Activated T-helper 1 cell treated with Interleukin-2 at 50 U/mL for 16 hours (primary cell): ENCODE measurements at places on chromosomes 4 and X.

DNA sequence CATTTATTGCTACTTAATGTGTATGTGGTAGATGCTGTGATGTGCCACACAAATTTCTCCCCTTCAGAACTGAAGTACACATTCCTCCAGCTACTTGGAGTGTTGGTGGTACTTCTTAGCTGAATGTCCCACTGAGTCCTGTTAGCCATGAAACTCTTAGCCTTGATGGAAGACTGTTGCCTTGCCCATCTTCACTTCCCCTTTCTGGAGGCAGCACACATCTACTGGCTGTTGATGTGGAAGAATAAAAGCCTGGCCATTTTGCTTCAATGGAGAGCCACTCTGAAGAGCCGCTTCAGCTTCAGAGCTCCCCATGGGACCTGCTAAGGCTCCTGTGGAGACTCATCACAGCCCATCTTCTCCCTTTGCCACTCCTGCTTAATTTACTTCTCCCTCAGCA lies 157.7 kb upstream of the PITX2 start:
- no peak for DNase-seq

DNA sequence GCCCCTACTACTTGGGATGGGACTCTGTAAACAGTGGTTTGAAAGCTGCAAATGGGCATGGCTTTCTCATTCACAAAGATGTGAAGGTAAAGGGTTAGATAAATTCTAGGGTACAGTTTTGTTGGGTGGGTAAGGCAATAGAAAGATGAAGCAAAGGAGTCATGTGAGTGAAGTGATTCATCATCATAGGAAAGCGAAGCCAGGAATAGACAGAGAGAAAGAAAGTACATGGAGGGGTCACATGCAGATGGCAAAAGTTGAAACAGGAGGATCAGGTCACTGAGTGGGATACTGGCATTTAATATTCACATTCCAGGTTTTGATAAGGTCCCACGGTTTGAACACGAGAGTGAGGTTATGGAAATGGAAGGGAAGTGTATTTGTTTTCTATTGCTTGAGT lies 8.2 kb upstream of the ABCG2 start:
- DNase-seq = no peak

GRCh38 chr4:2079926-2080325 lies 20.8 kb downstream of the NAT8L start:
- DNase-seq = no peak

DNA sequence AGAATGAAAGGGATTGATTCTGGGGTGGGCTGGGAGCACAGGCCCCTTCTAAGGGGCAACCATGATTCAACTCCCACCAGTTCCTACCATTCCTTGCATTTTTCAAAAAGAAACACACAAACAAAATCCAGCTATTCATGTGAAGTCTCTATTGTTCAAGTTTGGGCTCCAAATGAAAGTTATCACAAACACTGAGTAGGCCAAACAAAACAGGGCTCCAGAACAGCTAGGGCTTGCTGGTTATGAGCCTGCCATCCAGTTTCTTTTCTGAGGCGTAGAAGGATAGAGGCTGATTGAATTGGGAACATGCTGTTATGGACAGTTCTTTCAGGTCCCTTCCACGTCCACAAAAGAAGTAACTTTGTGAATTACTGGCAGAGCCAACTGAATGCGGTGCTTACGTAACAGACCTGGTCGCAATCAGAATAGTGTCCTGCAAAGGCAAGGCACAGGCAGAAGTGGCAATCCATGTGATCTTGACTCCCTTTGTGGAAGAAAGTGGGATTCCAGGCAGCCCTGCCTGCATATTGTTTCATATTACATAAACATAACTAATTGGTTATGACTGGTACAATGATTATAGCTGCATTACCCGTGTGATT lies 244.5 kb downstream of the SCFD2 start:
- DNase-seq = no peak

DNA sequence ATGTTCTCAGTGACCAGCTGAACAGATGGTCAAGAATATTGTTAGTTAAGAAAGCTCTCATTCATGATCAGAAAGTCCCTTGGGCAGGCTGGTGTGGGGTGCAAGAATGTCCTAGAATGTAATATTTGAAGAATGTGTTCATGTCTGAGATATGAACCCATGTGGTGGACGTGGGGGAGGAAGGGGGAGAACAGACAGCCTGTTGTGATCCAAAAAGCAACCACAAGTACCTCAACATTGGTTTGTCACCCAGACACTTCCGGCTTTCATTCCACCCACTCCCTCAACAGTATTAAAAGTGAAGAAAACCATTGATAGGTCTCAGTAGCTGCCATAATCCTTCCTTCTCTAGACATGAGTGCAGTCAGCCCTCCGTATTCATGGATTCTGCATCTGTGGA lies 82.2 kb downstream of the MAML3 start:
- peak; percentile 30 for DNase-seq

DNA sequence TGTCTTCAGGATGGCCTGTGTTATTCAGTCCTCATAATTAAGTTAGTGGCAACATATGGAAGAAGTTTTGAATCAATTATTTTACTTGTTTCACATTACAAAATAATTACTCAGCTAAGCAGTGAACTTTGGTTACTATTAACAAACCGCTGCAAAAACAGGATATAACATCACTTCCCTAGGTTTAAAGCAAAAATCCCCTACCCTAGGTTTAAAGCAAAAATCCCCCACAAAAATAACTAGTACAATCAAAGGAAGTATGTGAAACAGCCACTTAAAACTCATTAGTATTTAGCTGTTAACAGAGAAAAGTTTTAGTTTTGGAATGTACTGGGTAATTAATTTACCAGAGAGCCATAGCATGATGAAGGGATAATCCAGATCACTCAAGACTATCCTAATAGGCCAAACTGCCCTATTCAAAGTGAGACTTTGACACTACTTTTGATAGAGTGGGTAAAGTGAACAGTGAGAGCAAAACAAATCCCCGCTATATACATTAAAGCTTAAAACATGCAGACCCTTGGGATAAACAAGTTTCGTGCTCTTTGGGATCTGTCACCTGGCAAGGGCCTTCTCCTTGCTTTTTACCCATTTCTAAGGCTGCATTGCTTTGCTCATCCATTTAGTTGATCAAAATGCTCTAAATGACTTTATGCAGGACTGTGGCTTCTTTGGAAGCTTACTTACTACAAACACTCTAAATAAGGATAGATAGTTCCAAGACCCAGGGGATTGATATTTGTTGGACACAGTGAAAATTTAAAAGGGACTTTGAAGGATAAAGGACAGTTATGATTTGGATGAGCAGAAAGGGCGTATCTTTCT lies 36.4 kb upstream of the GPR174 start:
- no peak for DNase-seq

DNA sequence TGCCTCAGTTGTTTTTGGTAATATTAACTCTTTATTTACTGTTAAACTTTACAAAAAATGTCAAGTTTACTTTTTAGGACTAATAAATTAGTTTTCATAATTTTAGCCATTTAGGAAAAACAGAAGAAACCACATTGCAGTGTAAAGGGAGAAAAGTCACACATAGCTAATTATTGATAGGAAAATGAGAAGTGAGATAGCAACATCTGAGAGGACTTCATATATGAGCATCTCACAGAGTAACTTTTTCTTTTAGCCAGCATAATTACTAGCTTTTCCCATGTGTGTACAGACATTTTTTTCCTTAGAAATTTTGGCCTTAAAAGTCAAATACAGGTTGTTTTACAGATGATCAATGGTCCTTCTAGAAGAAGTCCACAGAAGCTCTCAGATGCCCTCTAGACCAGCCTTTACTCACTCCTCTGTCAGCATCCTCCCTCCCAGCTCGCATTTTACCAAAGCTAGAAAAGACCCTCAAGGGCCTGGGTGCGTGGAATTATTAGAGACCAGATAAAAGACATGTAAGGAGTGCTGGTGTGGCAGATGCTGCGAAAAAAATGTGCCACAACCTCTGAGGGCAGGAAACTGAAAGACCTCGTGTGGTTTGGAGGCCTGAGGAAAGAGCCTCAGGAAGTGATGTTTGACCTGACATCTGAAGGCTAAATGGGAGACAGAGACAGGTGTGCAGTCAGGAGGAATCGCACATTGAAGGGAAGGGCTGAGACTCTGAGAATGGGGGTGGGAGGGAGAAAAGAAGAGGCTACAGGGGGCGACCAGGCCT lies 156.9 kb downstream of the CBR4 start:
- no peak for DNase-seq

GRCh38 chr4:128338634-128339355 lies 51.2 kb upstream of the PGRMC2 start:
- DNase-seq = no peak

DNA sequence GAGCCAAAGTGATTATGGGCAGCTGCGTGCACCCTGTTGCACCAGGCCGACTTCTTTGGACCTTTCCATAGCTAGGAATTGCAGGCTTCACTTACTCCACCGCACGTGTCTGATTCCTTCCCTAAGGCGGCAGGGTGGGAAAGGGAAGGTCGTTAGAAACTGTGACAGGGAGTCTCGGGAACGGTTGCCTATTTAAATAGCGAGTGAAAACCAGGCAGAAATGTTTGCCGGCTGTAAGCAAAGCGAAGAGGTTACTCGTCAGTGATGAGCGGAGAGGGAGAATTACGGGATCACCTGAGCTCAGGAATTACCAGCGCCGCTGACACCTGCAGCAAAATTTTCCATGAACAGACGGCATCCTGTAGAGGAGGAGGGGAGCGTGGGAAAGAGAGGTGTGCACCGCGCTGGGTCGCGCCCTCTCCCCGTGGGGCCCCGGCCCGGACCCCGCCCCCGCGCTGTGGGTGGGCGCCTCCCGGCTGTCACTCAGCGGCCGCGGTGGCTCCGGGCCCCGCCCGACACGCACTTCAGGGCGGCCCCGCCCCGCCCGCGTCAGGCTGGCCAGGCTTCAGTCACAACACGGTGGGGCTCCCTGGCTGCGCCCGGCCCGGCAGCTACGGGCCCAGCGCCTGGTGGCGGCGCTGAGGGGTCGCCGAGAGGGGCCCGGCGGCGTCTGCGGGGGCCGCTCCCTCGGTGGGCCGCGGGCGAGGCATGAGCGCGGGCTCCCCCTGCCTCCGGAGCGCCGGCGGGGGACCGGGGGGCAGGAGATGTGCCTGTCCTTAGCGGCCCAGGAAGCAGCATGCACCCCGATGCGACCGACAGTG lies at the start of gene SNX25:
Gene SNX25, plus strand, starts transcription at position 568 of the 821 bp plus-strand sequence. Its CDS starts 229 bp downstream, at position 797.
- DNase-seq = peak; percentile 79

DNA sequence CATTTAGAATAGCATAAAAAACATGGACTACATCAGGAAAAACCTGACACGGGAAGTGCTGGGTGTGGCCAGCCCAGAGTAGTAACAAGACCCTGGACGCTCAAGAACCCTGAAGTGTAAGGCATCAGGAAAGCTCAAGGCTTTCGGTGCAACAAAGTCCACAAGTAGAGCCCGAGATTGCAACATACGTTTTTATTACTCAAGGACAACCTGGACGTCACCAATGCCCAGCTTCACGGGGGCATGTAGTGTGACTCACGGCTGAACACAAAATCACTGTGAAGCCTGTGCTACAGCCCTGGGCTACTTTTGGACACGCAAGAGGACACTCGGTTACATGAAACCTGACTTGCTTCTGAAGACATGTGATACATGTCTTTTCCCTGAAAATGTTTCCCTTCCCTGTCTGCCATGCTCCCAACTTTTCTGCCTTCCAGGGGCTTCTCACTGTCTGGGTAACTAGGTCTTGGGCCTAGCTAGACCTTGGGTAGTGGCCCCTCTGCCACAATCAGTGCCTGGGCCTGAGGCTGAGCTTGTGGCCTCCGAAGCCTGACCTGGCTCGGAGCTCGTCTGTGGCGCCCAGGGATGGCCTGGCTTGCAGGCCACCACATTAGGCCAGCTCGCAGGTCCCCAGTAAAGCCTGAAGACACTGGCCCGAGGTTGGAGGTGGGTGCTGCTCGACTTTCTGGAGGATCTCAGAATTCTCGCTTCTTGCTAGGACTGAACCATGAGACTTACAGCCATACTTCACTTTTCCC lies 9.2 kb downstream of the IRAK1 start:
- no peak for DNase-seq

- DNase-seq = no peak
Measured at GRCh38 chrX:45768666-45769236, 568.1 kb upstream of the DIPK2B start.
